ENCODE measurements at places on chromosomes 5 and 9.

DNA sequence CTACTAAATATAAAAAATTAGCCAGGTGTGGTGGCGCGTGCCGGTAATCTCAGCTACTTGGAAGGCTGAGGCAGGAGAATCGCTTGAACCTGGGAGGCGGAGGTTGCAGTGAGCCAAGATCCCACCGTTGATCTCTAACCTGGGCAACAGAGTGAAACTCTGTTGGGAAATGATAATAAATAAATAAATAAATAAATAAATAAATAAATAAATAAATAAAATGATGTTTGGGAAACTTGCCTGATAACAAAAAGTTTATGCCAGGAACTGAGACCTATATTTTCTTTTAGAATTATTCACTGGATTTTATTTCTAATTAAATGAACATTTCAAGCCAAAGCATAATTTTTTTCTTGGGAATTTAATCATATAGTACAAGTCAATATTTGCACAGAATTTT, 189.3 kb upstream of the CTNND2 start:
- no peak for DNase-seq

DNA sequence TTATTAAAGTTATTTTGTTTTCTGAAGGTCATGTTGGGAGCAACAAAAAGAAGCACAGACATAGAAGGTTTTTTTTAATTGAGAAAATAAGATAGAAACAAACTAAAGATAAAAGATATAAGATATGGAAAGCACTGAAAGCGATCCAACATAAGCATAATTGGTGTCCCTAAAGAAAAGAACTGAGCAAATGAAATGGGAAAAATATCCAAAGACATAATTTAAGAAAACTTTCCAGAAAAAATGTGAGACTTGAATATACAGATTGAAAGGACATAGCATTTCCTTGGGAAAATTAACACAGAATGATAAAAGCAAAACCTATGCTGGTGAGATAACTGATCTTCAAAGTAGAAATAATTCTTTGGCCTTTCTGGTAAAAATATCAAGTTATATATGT, 289.3 kb downstream of the KIAA0825 start:
- DNase-seq: no peak

GRCh38 chr9:116189683-116190082, 36.1 kb downstream of the PAPPA start:
- no peak for DNase-seq

DNA sequence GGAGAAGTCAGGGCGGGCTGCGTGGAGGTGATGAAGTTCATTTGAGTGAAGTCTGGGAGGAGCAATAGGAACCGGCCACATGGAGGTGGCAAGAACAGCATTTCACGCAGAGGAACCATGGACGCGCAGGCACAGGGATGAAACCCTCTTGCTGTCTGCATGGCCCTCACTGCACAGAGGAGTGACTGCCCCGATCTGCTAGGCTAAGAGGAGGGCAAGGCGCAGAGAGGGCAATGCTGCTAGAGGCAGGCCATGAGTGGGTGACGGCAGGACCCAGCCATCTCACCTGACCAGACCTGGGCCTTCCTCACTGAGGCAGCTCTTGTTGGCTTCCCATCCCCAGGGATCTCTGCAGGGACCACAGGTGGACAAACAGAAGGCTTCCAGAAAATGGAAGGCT, 90.3 kb downstream of the BARX1 start:
- DNase-seq: no peak

DNA sequence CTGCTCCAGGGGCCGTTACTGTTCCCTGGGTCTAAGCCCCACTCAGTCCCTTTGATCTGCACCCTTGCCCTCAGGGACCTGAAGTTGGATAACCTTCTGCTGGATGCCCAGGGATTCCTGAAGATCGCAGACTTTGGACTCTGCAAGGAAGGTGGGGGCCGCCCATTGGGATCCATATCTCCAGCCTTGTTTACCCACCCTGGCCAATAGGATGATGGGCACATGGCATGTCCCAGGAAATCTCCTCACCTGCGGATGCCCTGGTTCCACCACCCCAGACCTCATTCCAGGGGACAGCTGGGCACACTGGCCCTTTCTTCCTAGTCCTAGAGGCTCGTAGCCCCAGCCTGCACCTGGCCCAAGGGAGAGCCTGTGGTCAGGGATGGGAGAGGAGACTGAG, 5.5 kb downstream of the ZDHHC12 start:
- DNase-seq: no peak

GRCh38 chr5:138849439-138849838, 25.7 kb downstream of the LRRTM2 start:
- no peak for DNase-seq

GRCh38 chr9:86069206-86069869, 30.0 kb downstream of the GOLM1 start:
- DNase-seq: no peak

- peak; percentile 56 for DNase-seq
Measured at GRCh38 chr9:73219985-73220626, 68.4 kb downstream of the ANXA1 start.

DNA sequence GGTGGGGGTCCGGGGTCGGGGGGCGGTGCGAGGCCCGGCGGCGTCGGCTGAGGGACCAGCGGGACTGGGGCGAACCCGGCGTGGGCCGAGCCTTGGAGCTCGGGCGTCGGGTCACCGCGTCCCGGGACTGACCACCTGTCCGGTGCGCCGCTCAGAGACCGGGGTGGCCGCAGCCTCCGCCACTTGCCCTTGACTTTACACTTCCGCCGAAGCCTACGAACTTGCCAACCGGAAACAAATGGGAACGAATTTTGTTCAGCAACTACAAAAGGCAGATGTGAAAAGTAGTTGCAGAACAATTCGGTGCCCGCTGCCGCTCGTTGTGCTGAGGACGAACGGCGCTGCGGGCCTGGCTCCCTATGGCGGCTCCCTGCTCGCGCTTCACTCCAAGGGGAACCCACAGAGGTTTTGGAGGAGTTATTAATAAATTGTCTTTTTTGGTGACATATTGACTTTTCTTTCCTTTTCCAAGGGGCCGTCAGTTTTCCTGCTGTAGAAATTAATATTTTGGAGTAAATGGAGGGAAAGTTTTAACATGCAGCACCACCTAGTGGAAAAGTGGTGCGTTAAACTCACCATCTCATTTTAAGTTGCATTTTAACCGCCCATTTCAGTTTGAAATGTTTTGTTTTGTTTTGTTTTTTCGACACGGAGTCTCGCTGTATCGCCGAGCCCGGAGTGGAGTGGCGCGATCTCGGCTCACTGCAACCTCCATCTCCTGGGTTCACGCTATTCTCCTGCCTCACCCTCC, 490 bp downstream of the PCBD2 start:
- peak; percentile 73 for DNase-seq

GRCh38 chr5:145292278-145292677, 542.9 kb downstream of the PRELID2 start:
- DNase-seq: no peak

DNA sequence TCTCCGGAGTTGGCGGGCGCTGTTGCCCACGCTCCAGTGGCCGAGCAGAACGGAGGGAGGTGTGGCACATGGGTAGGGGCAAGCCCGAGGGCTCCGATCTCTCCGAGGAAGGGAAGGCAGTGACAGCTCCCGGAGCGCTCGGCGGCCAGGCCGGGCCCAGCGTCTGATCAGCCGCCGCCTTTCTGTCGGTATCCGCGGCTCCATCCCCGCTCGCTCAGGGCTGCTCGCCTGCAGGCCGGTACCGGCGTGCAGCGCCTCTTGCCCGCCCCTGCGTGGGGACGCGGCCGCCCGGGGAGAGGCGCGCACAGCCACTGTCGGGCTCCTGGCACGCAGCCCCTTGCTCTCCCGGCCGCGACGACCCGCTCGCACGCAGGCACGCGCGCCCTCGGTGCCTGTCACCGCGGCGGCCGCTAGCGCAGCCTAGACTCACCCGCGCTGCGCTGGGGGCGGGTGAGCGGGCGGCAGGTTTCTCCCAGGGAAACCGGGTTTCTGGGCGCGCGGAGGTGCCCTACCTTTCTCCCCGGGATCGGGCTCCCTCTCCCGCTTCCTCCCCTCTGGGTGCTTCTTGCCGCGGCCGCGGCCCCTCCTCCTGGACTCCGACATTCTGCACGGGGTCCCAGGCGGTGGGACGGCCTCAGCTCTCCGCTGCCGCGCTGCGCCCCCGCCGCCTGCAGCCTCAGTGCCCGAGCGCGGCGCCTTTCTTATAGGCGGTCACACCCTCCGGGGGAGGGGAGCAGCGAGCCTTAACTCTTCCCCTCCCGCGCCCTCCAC, 108.4 kb downstream of the PSD2 start:
- DNase-seq: no peak

GRCh38 chr5:34490506-34491250, 165.4 kb upstream of the RAI14 start:
- no peak for DNase-seq

GRCh38 chr5:140628711-140629110, 4.3 kb downstream of the CD14 start:
- no peak for DNase-seq

DNA sequence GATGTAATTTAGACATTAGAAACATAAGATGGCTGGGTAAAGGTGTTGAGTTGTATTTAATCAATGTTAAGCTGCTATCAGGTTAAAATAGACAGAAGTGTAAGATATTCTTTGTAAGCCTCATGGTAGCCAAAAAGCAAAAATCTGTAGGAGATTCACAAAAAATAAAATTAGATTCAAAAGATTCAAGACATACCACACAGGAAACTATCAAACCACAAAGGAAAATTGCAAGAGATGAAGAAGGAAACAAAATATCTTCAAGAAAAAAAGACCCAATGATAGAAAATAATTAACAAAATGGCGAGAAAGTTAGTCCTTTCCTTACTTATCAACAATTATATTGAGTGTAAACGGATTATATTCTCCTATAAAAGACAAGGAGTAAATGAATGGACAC, 15.3 kb downstream of the XRCC4 start:
- DNase-seq: no peak
